ENCODE measurements at places on chromosomes 13 and 19.

GRCh38 chr19:36420961-36421748, 2.7 kb upstream of the ZFP82 start:
- no peak for DNase-seq
- no peak overlapping the region for H3K4me3 ChIP-seq
- no peak overlapping the region for H3K27ac ChIP-seq
- no peaks in the 10 kb centered on the region for H3K36me3 ChIP-seq
- H3K4me1 ChIP-seq, result peaks cover 17% of the 10 kb centered on the region

DNA sequence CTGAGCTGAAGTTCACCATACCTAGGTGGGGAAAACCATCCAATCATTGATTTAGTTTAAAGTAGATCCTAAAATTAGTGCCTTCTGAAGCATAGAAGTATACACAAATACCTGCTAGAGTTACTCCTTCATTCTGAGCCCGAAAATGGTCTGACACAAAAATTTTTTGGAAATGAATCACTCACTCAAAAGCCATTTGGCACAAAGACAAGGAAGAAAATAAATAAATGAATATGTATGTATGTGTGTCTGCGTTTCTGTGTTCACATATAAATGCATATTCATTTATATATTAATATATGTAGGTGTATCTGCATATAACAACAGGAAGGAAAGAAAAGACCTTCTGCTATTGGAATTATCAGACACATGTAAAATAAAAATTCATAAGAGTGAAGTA, 614.4 kb upstream of the PCDH9 start:
- no peak overlapping the region for H3K4me3 ChIP-seq
- H3K36me3 ChIP-seq, result no peaks in the 10 kb centered on the region
- H3K27me3 ChIP-seq, result no peaks in the 10 kb centered on the region
- DNase-seq, result no peak
- H3K4me1 ChIP-seq, result no peaks in the 10 kb centered on the region

GRCh38 chr19:16340092-16340491, 15.5 kb downstream of the KLF2 start:
- no peaks in the 10 kb centered on the region for H3K36me3 ChIP-seq
- peak overlapping the region; percentile 96 for H3K27ac ChIP-seq
- no peaks in the 10 kb centered on the region for H3K27me3 ChIP-seq

GRCh38 chr13:110811771-110812120, 98.2 kb downstream of the ING1 start:
- H3K4me1 ChIP-seq, result peaks cover 9% of the 10 kb centered on the region
- DNase-seq, result no peak
- H3K27me3 ChIP-seq, result peaks cover 48% of the 10 kb centered on the region
- peak overlapping the region; percentile 75 for H3K4me3 ChIP-seq
- peak overlapping the region; percentile 37 for H3K27ac ChIP-seq

- H3K36me3 ChIP-seq, result no peaks in the 10 kb centered on the region
- H3K4me1 ChIP-seq, result peaks cover 4% of the 10 kb centered on the region
- H3K27me3 ChIP-seq, result no peaks in the 10 kb centered on the region
- DNase-seq, result no peak
- no peak overlapping the region for H3K27ac ChIP-seq
- H3K4me3 ChIP-seq, result no peak overlapping the region
These were observed 16.9 kb downstream of the TJP3 start for GRCh38 chr19:3725121-3725520.

- no peak for DNase-seq
- H3K4me1 ChIP-seq, result no peaks in the 10 kb centered on the region
- H3K27ac ChIP-seq, result no peak overlapping the region
- no peak overlapping the region for H3K4me3 ChIP-seq
These were observed 638.9 kb downstream of the LIG4 start for GRCh38 chr13:107576430-107576829.

DNA sequence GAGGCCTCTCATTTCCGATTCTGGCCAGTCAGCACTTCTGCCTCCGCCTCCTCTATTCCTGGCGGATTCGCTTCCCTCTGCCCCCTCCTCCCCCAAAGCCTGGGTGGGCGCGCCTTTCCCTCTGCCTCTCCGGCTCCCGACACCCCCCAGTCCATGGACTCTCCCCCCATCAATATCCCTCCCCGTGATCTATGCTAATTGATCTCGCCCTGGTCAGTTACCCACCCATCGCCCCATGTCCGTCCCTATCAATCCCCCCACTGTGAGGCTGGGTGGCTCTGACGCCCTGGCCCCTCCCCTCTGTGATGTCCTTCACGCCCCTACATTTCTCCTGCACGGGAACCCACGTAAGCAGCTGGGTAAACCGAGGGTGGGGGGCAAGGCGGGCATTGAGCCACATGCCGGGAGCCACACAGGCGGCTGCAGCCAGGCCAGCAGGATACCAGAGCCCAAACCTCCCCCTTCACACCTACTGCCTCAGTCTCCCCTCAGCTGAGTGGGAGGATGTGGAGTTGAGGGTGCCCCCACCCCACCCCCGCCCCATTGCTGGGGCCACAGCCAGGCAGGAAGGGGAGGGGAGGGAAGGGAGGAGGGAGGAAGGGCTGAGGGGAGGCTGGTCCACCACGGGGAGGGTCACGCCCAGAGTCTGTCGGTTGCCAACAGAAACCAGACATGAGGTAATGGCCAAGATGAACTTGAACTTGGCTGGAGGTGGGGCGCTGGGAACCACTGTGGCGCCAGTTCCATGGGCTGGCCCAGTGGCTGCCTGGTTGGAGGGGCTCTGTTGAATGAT, 21.0 kb downstream of the SMIM24 start:
- peaks cover 3% of the 10 kb centered on the region for H3K4me1 ChIP-seq
- H3K27ac ChIP-seq, result no peak overlapping the region
- DNase-seq, result no peak
- H3K36me3 ChIP-seq, result peaks cover 3% of the 10 kb centered on the region

DNA sequence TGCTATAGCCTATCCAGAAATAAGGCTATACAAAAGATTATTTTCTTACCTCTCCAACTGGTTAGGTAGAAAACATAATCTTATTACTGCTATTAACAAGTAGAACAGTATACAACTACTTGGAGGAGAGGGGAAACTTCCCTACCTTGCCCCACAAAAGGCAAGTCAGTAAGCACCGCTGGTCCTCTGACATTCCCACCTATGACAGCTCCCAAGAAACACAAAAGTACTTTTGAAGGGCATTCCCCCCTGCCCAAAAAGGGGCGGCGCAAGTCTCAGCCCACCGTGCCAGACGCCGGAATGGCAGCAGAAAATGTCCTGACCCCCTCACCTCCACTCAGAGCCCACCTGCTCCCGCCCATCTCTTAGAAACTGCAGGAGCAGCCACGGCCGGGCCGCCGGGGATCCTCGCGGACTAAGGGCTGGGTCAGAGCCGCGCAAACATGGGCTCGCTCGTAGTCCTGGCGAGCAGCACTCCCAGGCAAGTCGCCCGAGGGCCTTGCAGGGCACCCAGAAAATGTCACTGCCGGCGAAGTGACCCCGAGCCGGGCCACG, 437 bp downstream of the SUCLA2 start:
- H3K4me3 ChIP-seq, result peak overlapping the region; percentile 93
- H3K4me1 ChIP-seq, result peaks cover 19% of the 10 kb centered on the region
- peak overlapping the region; percentile 96 for H3K27ac ChIP-seq
- no peaks in the 10 kb centered on the region for H3K27me3 ChIP-seq
- no peak for DNase-seq
- peaks cover 3% of the 10 kb centered on the region for H3K36me3 ChIP-seq

DNA sequence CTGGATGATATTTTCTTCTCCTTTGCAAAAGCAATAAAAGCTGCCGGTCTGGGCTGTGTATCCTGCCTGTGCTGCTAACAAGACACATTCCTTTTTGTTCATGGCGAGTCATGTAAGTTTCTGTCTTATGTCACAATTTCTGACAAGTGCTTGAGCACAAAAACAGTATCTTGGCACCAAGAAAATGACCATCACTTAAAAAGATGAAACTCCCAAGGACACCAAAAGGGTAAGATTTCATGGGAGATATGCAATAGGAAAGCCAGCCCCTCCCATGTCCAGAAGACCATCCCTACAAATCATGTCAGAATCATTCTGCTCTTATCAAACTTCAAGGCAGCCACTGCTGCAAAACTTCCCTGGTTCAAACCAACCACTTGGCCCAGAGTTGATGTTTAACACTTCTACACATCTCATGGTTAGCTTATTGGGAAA, 375.4 kb upstream of the ZNF507 start:
- no peak for DNase-seq
- no peaks in the 10 kb centered on the region for H3K36me3 ChIP-seq
- no peaks in the 10 kb centered on the region for H3K4me1 ChIP-seq
- no peak overlapping the region for H3K27ac ChIP-seq
- H3K27me3 ChIP-seq, result peaks cover 8% of the 10 kb centered on the region
- H3K4me3 ChIP-seq, result no peak overlapping the region

GRCh38 chr13:45464141-45464686, 525 bp upstream of the COG3 start:
- peaks cover 36% of the 10 kb centered on the region for H3K4me1 ChIP-seq
- no peaks in the 10 kb centered on the region for H3K36me3 ChIP-seq
- H3K4me3 ChIP-seq, result peak overlapping the region; percentile 93
- DNase-seq, result no peak
- H3K27ac ChIP-seq, result peak overlapping the region; percentile 93
- no peaks in the 10 kb centered on the region for H3K27me3 ChIP-seq

GRCh38 chr13:77184455-77184854, 142.4 kb downstream of the MYCBP2 start:
- peaks cover 17% of the 10 kb centered on the region for H3K36me3 ChIP-seq
- peak overlapping the region; percentile 71 for H3K4me3 ChIP-seq
- peak overlapping the region; percentile 90 for H3K27ac ChIP-seq
- no peak for DNase-seq
- H3K27me3 ChIP-seq, result no peaks in the 10 kb centered on the region

- peaks cover 7% of the 10 kb centered on the region for H3K27me3 ChIP-seq
- no peak for DNase-seq
- peaks cover 6% of the 10 kb centered on the region for H3K4me1 ChIP-seq
- no peaks in the 10 kb centered on the region for H3K36me3 ChIP-seq
- no peak overlapping the region for H3K27ac ChIP-seq
These were observed 16.4 kb upstream of the ALOX5AP start for GRCh38 chr13:30718661-30719524.

GRCh38 chr19:2678044-2678671, 24.3 kb downstream of the GNG7 start:
- no peak for DNase-seq
- no peaks in the 10 kb centered on the region for H3K27me3 ChIP-seq
- H3K27ac ChIP-seq, result peak overlapping the region; percentile 65
- peaks cover 9% of the 10 kb centered on the region for H3K4me1 ChIP-seq
- H3K4me3 ChIP-seq, result no peak overlapping the region

GRCh38 chr19:18214779-18215433, 11.1 kb upstream of the RAB3A start:
- H3K27me3 ChIP-seq, result peaks cover 18% of the 10 kb centered on the region
- H3K4me3 ChIP-seq, result no peak overlapping the region
- peaks cover 5% of the 10 kb centered on the region for H3K4me1 ChIP-seq
- peak overlapping the region; percentile 16 for H3K27ac ChIP-seq
- no peaks in the 10 kb centered on the region for H3K36me3 ChIP-seq

GRCh38 chr19:29120466-29120865, 92.5 kb downstream of the UQCRFS1 start:
- H3K4me1 ChIP-seq, result no peaks in the 10 kb centered on the region
- H3K27me3 ChIP-seq, result no peaks in the 10 kb centered on the region

All from T-helper 17 cell (primary cell).